Hematopoietic multipotent progenitor cell treated with erythropoietin and hydrocortisone succinate and interleukin-3 and kit ligand, for 17 days (in vitro differentiated cells): ENCODE measurements at places on chromosomes 12 and 14.
A peak's percentile ranks its signal among the peaks of the same experiment; 100 is the strongest.

DNA sequence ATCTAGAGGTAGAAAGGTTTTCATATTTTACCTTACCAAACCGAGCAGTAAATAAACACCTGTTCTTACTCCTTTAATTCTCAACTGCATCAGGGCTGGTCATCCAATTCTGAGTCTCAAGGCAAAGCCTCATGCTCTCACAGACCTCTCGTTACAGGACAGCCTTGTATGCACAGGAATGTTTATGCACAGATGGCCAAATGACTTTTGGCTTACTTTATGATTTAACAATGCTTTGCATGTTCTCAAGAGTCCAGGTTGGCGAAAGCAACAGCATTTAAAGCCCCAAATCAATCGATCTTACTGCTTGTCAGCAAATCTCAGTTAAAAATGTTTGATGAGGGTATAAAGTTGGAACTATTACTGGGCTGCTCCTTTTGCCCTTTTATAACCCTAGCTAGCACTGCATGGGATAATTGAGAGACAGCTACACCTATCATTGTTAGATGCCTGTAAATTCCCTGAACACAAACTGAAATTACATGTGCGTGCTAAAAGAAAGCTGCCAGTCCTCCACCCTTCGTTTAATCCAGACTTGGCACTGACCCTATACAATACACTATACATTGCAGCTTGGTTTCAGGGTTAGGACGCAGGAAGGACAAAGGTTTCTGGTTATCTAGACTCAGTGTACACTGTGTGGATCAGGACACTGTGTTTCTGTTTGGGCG lies 63.6 kb downstream of the TMCC3 start:
- no peak for DNase-seq

DNA sequence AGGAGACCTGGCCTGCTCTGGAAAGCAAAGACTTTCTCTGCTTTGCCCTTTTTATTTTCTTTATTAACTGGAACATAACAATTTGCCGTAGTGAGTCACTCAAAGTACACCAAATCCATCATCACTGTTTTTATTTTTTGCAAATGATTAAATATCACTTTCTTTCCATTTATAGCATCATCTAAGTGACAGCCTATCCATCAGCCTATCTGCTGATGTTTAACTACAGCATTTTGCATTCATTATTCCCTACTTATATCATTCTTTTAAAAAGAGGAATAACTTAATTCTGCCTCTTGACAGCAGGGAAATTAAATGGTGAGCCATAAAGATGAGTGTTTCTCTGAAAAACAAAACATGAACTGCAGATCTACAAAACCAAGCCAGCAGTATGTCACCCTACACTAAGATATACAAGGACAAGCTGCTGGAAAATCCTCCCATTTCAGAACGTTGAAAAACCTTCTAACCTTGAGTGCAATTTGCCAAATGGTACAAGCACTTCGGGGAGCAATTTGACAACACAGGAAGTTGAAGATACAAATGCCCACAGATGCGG lies 821.3 kb upstream of the TMEM132C start:
- DNase-seq, result no peak

DNA sequence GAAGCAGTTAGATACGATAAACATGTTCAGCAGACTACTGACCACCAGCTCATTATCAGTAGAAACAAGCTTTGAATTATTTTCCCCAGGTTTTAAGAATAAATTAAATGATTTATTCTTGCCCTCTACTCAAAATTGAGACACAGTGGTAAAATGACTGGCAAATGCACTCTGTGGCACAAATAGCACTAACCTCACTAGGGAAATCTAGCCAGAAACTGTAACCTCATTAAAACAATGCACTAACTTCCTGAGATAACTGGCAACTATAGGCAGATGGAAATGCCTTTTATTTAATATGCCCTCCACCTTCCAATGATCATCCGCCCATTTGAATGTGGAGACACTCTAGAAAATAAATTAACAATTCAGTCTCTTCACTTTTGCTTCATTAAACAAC lies 33.2 kb downstream of the CPNE8 start:
- no peak for DNase-seq

DNA sequence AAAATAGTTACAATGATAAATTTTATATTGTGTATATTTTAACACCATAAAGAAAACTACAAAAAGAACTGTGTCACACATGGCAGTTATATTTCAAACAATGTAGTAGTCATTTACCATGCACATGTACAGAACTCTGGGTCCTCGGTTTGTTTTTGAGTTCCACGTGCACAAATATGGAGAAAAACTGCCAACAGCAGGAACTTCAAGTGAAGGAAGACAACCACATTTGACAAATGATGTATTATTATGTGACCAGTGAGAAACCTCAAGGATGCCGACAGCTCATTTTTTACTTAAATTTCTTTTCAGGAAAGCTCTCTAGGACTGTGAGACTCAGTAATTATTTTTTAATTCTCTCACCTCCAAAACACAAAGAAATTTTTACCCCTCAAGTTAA lies 244.2 kb upstream of the USP15 start:
- no peak for DNase-seq

- no peak for DNase-seq
These were observed 26.1 kb downstream of the JDP2 start for GRCh38 chr14:75453817-75454434.

GRCh38 chr12:127559349-127560040 lies 707.5 kb upstream of the TMEM132C start:
- no peak for DNase-seq

DNA sequence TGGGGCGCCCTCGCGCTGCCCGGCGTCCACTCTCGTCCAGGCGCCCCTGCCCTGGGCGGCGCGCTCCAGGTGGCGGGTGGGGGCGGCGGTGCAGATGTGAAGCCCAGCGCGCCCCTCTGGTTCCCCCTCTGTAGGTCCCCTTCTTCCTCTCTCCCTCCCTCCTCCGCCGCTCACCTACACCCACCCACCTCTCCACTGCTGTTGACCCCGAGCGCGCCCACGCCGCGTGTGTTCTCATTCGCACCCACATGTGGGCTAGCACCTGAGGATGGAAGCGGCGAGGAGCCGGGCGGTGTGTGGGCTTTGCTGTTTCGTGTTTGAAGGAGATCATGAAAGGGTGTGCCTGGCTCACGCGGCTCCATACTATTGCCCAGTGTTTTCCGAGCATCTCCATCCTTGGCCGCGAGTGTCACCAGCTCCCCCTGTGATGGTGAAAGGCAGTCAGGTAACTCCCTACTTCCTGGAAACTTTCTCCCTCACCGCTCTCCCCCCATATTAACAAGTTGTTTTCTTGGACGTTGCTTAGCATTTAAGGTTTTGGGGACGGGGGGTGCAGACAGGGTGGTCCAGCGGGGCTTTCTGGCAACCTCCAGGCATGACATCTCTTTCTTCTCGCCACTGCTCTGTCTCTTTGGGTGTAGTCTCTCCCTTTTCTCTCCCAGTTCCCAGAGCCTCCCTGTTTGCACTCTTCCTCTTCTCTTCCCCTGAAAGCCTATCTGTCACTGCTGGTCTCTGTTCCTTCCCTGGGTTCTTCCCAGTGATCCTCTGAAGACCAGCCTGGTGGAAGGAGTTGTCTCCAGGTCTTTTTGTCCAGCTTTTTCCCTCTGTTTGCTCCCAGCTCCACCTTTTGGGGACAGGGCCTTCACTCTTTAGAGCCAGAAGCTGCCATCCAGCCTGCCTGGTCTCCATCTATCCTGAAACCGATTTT lies 1.6 kb downstream of the CACNA1C start:
- no peak for DNase-seq

DNA sequence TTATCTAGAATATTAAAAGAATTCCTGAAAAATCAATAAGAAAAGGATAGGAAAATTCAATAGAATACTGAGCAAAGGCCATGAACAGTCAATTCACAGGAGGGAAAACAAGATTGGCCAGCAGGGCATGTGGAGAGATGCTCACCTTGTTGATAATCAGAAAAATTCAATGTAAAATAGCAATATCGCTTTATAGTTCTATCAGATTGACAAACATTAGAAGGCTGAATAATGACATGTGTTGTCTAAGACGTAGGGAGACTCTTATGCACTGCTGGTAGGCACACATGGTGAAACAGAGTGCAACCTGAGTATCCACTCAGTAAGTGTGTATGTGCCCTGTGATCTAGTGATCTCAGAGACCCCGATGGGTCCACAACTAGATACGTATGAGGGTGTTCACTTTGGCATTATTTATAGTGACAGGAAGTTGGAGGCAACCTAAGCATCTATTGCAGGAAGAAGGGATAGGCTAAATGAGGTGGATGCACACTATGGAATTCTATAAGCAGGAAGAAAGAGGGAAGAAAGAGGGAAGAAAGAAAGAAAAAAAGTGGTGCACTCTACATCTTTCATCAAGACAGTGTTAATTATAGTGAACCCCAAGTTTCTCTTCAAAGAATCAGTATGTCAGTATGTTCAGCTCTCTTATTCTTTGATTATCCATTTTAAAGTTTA lies 3.8 kb upstream of the ANKRD33 start:
- peak; percentile 36 for DNase-seq

GRCh38 chr12:88144037-88144436 lies 1.9 kb downstream of the TMTC3 start:
- DNase-seq, result no peak

DNA sequence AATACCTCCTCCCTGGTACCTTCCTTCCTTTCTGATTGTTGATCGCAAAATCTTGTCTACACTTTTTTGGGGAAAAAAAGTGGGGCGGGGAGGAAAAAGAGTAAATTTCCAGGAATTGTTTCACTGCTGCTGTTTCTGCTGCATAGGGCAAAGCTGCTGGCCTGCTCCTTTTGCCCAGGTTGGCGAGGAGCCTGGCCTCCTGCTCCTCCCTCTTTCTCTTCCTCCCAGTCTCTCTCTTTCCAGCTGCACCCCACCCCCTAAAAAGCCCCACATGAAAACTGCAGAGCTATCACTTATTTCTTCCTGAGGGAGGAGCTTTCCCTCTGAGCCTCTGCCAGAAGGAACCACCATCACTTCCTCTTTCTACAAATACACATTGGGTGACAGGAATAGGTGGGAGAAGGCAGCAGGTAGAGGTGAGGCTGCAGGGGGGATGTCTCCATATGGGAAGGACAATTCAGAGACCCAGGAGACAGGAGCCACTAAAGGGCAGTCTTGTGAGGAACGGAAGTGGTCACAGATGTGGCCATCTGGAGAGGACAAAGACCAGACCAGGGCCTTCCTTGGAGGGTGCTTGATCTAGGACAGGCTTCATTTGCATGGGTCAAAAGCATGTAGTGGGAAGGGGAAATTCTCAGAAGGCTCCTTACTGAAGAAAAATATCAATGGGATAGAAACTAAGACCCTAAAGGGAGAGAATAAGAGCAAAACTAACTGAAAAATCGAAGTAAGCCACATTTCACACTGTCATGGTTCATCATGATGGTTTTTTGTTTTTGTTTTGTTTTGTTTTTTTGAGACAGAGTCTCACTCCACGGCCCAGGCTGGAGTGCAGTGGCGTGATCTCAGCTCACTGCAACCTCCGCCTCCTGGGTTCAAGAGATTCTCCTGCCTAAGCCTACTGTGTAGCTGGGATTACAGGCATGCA lies 14.8 kb downstream of the ZBTB39 start:
- DNase-seq, result no peak

GRCh38 chr12:125836647-125837046 lies 771.4 kb downstream of the AACS start:
- DNase-seq, result no peak

DNA sequence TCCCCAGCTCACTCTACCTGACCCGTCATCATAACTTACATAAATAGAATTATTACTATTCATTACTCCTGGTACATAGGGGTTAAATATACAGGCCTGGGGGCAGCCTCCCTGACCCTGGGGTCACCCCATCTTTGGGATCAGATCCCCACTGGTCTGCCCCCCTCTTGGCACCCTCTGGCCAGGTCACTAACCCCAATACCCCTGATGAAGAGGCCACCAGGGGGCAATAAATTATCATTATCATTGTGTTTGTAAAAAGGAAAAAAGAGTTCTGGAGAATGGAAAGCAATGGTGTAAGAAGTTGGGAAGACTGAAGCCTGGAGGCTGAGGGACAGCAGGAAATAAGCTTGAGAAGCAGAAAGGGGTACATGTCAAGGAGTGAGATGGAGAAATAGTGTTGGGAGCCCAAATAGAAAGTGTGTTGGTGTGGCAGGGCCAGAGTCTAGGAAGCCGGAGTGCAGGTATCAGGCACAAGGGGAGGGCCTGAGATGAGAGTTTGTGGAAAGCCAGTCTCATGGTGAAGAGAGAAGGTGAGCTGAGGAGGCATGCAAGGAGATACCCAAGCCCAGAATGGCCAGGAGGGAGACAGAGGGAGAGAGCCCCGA lies 6.1 kb upstream of the AAAS start:
- DNase-seq, result no peak

DNA sequence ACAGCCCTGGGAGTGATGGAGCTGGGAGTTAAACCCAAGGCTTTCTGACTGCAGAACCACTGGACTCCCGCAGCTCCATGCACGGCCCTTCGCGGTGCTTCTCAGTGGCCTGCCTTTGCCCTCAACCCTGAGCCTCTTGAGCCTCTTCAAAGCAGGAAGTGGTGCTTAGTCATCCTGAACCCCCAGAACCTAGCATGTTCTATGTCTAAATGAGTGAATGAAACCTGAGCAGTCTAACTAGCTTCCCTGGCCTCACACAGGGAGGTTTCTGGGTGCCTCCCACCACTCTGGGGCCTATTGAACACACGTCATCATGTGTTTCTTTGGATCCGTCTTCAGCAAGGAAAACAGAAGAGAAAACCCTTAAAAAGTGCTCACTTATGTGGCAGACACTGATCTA lies 117.9 kb upstream of the SFSWAP start:
- DNase-seq, result no peak

GRCh38 chr14:72052356-72052755 lies 120.1 kb downstream of the RGS6 start:
- no peak for DNase-seq

- peak; percentile 8 for DNase-seq
These were observed 47.1 kb downstream of the SEC23A start for GRCh38 chr14:39055786-39056474.

DNA sequence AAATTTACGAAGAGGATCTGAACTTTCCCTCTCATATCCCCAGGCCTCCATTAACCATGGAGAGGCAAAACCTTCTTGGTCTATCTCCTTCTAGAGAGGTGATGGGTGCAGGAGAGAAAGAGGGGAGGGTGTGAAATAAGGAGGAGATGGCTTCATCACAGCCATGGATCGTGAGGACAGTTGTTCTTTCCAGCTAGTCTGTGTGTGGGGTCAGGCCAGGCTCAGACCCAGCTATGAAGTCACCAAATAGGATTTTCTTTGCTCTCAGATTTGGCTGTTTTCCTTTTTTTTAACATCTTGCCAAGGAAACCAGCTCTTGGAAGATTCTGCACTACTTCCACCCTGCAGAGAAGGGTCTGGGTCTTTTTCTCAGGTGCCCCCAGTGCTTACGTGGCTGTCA lies 64.9 kb upstream of the FAM181A start:
- DNase-seq, result no peak

DNA sequence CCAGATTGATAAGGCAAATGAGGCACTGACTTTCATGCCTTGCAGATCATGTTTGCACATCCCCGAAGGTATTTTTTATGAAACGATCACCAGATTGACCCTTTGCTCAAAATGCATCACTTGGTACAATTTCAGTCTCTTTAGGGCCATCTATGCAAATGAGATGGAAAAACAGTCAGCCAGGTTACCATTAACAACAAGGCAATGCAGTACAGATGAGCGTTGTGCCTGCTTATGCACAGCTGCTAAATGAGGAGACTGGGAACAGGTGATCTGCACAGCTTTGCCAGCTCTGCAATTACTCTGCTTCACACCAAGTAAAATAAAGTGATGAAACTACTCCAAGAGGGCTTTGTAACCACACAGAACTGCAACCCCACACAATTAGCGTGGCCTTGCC lies 26.1 kb upstream of the PLEKHG7 start:
- DNase-seq, result no peak

- no peak for DNase-seq
These were observed 116.5 kb downstream of the RFLNA start for GRCh38 chr12:124411281-124411878.

- peak; percentile 41 for DNase-seq
These were observed 16.5 kb downstream of the FAM186B start for GRCh38 chr12:49588721-49589516.

- no peak for DNase-seq
These were observed 8.8 kb downstream of the LPCAT3 start for GRCh38 chr12:7009512-7009911.
